Stimulated activated CD4-positive, alpha-beta T cell treated with anti-CD3 and anti-CD28 coated beads, Interleukin-2, amount 100 ng/mL, for 48 hours (primary cell): ENCODE measurements at places on chromosomes 13 and 19.

- DNase-seq = no peak
These were observed 6.1 kb upstream of the OXGR1 start for GRCh38 chr13:97000295-97000925.

DNA sequence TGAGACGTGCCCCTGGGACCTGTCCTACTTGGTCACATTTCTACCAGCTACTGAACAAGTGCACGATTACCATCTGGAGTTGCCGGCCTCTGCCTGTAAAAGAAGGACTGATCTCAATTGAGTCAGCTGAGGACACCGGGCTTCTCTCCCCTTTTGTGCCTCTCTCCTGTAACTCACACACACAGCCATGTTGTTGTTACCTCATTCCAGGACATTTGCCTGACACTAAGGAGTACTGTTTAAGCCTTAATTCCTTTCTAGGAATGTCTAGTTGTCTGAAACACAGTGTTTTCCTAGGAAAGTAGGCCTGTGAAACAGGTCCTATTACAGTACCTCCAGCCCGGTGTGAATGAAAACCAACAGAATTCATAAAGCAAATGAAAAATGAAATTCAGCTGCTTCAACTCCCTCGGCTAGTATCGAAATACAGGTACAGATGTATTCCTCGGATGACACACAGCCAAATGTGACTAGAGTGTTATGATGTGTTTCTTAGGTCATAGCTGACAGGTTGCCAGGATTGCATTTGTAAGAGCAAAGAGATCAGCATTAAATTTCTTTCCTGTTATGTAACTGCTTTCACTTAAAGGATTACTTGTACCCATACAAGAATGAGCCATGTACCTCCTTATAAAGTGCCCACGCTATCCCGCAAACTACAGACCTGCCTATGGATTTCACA is 152.0 kb upstream of the IRS2 start:
- DNase-seq = no peak

GRCh38 chr19:45508417-45508860 is 1.2 kb downstream of the VASP start:
- DNase-seq = no peak

DNA sequence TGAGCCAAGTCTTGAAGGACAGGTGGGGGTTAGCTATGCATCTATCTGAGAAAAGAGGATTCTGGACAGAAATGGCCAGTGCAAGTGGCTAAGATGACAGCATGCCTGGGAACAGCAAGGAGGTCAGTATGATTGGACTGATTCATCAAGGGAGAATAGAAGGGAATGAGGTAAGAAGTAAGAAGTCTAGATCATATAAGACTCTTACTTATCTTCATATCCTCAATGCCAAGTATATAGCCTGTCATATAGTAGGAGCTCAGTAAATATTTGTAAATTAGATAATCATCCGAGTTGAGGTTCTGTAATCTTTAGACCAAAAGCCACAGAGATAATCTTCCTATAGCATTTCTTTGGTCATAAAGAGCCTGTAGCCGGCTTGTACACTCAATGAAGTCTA is 103.3 kb upstream of the MLNR start:
- no peak for DNase-seq

DNA sequence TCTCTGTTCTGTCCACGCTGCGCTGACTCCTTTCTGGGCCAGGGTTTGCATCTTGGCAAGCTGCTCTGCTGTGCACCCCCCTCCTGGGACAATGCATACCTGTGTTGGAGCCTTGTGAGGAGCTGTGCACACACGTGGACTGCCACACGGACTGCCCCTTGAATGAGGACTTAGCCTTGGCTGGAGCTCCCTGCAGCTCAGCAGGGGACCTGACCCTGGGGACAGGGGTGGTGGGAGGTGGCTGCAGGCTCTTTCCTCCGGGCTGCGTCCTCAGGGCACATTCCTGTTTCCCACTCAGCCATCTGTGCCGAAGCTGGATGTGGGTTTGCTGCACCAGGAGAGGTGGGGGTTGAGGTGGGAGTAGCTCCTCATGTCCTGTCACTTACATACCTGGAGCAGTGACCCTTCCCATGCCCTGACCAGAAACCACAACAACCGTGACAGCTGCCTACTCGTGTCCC is 8.2 kb downstream of the RAB11B start:
- no peak for DNase-seq

DNA sequence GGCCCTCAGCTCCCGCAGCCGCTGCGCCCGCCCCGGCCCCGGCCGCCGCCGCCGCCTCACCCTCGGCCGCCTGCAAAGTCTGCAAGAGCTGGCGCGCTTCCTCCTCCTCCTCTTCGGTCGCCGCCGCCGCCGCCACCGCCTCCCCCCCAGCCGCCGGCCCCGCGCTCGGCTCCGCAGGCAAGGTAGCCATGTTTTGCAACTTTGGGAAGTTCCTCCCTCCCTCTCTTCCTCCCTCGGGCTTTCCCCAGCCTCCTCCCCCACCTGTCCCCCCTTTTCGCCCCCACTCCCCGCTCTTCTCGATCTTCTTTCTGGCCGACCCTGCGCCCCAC is 433 bp downstream of the SIX5 start:
- peak; percentile 35 for DNase-seq
